Activated CD8-positive, alpha-beta memory T cell treated with anti-CD3 and anti-CD28 coated beads, Interleukin-2, amount 10 ng/mL, durations not matched to agents 7 days and 5 days (primary cell): ENCODE measurements at places on chromosomes 16 and 17. TPM values are rescaled to one million over a fixed set of nuclear protein-coding genes. Genes with fewer than 3 reads are reported as not detected.

GRCh38 chr17:4566785-4567184, 6.4 kb upstream of the GGT6 start:
- peak; percentile 69 for DNase-seq

RHOT2 gene
- total RNA-seq: 134 TPM

- no peak for DNase-seq
Measured at GRCh38 chr17:80925688-80926335, 65.8 kb upstream of the CHMP6 start.

GRCh38 chr16:47392081-47392480, 68.8 kb downstream of the ITFG1 start:
- DNase-seq: no peak

ASB16 gene
- 0.26 TPM for total RNA-seq

REXO5 gene
- 24.7 TPM for total RNA-seq

TGFB1I1 gene
- 0.67 TPM for total RNA-seq

GRB2 gene
- total RNA-seq: 179 TPM

DNA sequence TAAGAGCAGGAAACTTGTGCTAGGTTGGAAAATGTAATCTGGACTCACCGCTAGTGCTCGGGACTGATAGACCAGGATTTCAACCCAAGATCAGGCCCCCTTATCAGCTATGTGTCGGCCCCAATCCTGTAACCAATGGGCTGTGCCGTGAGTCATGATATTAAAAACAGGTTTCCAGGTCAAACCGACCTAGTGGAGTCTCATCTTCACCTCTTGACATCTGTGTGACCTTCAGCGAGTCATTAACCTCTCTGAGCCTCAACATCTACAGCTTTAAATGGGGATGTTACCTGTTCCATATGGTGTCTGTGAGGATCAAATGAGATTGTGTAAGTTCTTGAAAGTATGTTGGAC, 512 bp downstream of the PMM2 start:
- DNase-seq: no peak

DNA sequence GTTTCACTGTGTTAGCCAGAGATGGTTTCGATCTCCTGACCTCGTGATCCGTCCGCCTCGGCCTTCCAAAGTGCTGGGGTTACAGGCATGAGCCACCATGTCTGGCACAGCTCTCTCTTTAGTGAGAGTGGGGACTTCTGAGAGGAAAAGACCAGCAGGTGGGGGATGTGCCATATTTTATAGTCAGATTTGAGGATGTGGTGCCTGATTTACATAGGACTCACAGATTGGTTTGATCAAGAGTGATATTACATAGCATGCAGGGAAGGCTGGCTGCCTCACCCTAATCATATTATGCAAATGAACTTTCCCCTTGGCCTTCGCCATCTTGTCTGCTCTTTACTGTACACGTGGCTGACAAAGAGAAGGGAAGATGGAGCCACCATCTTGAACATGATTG, 28.1 kb upstream of the MAPK3 start:
- no peak for DNase-seq

LRRC46 gene
- 0.44 TPM for total RNA-seq

GRCh38 chr17:32161506-32162365, 19.4 kb downstream of the RHOT1 start:
- no peak for DNase-seq

- no peak for DNase-seq
Measured at GRCh38 chr16:89052191-89052889, 41.3 kb upstream of the ACSF3 start.
